ENCODE measurements at places on chromosomes 2 and 18. TPM values are rescaled to one million over a fixed set of nuclear protein-coding genes. Genes with fewer than 3 reads are reported as not detected.

Gene CDH2
- total RNA-seq = 0.52 TPM

Gene CFAP65
- 0.22 TPM for total RNA-seq

Gene SLC5A7
- not detected for total RNA-seq

Gene CENPA
- total RNA-seq = 5.2 TPM

Gene TRIP12
- total RNA-seq = 258 TPM

Gene COL3A1
- total RNA-seq = 2,175 TPM

Gene CNGA3
- total RNA-seq = 0.43 TPM

Gene OTX1
- total RNA-seq = not detected

Gene ERBB4
- total RNA-seq = 0.22 TPM

Gene CRYGC
- total RNA-seq = not detected

Gene HOXD3
- total RNA-seq = 6.4 TPM

Gene ZBTB14
- 18.8 TPM for total RNA-seq

Gene AGXT
- not detected for total RNA-seq

Gene AQP12B
- not detected for total RNA-seq

Gene CELF4
- total RNA-seq = not detected

Gene ABCG5
- total RNA-seq = not detected

Gene REG3A
- total RNA-seq = not detected

Gene LOXL3
- total RNA-seq = 162 TPM

Gene NDUFV2
- 131 TPM for total RNA-seq

Gene ALPG
- total RNA-seq = not detected

Gene GCG
- total RNA-seq = not detected

Gene MAP3K2
- total RNA-seq = 60.9 TPM

Gene CD8B2
- 0.13 TPM for total RNA-seq

Gene DCDC2C
- not detected for total RNA-seq

Gene MAPK4
- not detected for total RNA-seq

Gene LYPD6B
- total RNA-seq = 2.4 TPM

Gene RAMP1
- total RNA-seq = 6.8 TPM

Gene SCYGR5
- not detected for total RNA-seq

Gene DLX2
- total RNA-seq = 0.22 TPM

Gene LYG2
- not detected for total RNA-seq

Gene SH3RF3
- total RNA-seq = 10.8 TPM

Gene PSD4
- total RNA-seq = 4.2 TPM

Gene DSG1
- not detected for total RNA-seq

Gene FKBP7
- total RNA-seq = 48.2 TPM

Gene SIX3
- not detected for total RNA-seq

Gene MAIP1
- total RNA-seq = 21.4 TPM

Gene OTOS
- total RNA-seq = not detected

Gene TACR1
- total RNA-seq = 0.11 TPM

Gene NAB1
- total RNA-seq = 60.5 TPM

Gene RALBP1
- 81.9 TPM for total RNA-seq

Gene WDR43
- 63.0 TPM for total RNA-seq

Gene IL36A
- total RNA-seq = not detected

Gene KIAA2012
- total RNA-seq = under 0.01 TPM

Gene NAT8
- total RNA-seq = not detected
